Epithelial cell of proximal tubule (primary cell): ENCODE measurements at places on chromosomes 1 and 21.

DNA sequence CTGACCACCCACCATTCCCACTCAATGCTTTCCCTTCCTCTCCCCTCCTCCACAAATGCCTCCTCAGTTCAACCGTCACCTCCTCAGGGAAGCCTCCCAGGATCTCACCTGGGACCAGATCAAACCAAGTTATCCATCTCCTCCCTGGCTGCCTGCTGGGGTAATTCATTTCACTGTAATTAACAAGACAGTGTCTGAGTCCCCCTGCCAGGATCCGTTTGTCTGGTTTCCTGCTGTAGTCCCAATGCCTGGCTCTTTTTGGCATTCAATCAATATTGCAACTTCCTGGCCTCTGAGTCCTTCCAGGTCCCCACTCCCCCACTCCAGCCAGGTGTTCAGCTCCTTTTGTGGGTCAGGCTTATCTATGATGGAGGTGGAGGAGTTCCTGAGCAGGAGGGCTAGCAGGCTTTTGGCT, 687.7 kb downstream of the PTPRU start:
- no peak for DNase-seq

DNA sequence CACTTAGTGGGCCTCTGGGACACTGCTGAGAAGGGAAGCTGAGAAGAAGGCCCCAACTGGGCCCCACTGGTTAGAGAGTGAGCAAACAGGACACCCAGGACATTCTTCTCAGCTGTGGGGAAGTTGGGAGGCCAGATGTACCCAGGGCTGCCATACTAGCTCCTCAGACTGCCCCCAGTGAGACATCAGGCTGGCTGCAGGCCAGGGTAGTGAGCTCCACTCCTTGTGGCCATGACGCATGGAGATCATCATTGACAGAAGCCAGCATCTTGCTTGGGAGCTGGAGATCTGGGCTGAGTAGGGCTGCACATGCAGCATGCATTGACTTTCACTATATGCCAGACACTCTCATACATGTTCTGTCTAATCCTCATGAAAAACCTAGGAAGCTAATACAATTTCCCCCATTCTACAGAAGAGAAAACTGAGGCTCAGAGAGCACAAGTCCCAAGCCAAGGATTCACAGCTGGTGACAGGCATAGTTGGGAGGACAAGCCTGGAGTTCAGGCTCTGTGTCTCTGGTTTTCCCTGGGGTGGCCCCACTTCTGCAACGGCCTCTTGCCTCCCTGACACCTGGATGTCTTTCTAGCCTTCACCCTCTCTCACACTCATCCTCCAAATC, 24.1 kb upstream of the MYCL start:
- DNase-seq: no peak

- DNase-seq: no peak
Measured at GRCh38 chr1:15700508-15700907, 16.4 kb downstream of the PLEKHM2 start.

GRCh38 chr1:28855469-28855951, 43.5 kb downstream of the OPRD1 start:
- no peak for DNase-seq

GRCh38 chr21:36706951-36707762, 8.2 kb downstream of the SIM2 start:
- no peak for DNase-seq

GRCh38 chr1:109307274-109308021, 637 bp upstream of the MYBPHL start:
- DNase-seq: no peak

DNA sequence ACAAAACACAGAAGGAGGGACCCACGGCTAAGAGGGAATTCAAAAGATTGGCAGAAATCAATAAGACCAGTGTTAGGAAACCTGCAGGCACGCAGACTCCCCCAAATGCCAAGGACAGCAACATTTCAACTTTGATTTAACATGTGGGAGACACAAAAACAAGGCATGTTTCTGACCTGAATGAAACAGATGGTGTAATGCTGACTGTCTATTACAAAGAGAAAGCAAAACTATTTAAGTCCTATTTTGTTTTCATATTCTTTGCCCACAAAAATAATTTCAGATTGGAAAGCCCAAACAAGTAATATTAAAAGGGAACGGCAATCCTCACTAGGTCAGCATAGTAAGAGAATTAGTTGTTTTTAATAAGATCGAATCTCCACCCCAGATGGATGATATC, 107.9 kb downstream of the S1PR1 start:
- DNase-seq: no peak

- DNase-seq: no peak
Measured at GRCh38 chr1:29679316-29679715, 443.0 kb downstream of the PTPRU start.

DNA sequence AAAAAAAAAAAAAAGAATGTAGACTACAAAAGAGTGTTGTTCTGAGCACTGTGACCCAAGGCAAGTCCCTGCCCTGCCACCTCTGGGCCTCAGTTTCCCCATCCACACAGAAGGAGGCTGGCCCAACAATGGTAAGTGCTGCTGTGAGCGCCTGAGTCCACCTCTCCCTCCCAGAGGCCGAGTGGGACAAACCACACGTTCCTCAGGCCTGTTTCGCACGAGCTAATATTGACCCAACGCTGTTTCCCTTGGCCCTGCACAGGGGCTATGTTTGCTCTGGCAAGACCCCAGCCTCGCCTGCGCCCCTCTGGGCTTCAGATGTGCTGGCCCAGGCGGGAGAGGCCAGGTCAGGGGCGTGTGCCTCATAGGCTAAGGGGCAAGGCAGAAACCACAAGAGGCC, 12.6 kb upstream of the LAPTM5 start:
- no peak for DNase-seq

- no peak for DNase-seq
Measured at GRCh38 chr1:15332525-15332924, 77.2 kb upstream of the EFHD2 start.

DNA sequence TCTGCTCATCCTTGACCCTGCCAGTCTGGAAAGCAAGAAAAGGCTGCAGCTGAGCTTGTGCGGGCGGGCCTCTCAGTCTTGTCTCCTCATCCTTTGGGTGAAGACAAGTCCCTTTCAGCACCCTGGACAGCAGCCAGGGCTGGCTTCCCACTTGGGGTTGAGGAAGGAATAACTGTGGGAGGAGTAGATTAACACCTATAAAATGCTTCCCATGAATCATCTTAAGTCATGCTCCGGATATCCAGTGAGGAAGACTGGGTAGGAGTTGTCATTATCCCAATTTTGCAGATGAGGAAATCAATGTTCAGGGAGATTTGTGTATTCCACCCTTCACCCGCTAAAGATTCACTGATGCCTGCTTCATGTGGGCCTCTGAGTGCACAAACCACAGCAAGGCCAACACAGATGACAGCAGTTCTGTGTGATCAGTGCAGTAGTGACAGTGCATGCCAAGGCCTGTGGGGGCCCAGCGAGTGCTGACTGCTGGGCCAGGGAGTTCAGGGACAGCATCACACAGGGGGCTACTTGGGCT, 20.1 kb upstream of the COL16A1 start:
- DNase-seq: no peak
